ENCODE measurements at places on chromosomes 1 and 21.

DNA sequence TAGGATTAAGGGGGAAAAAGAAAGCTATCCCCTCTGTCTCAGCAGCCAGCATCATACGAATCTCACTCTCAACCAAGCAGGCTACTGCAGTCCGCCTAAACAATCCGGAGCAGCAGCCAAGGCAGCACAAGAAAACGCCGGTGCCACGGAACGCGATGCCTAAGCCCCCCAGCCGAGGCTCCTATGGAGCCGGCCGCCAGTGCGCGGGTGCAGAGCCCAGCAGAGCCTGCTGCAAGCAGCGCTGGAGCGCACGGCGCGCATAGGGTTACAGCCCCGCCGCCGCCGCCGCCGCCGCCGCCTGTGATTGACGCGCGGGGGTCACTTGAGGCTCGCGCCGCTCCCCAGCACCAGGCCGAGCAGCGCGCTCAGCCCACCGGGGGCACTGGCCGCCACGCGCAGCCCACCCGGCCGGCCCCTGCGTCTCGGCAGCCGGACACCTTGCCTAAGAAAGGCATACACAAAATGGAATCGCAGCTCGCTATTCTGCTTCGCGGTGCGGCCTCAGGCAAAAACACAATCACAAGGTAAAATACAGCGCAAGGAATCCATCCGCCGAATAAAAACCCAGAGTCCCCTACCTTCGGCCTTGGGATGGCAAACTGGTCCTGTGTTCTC is 780 bp downstream of the HIVEP3 start:
- DNase-seq = no peak

DNA sequence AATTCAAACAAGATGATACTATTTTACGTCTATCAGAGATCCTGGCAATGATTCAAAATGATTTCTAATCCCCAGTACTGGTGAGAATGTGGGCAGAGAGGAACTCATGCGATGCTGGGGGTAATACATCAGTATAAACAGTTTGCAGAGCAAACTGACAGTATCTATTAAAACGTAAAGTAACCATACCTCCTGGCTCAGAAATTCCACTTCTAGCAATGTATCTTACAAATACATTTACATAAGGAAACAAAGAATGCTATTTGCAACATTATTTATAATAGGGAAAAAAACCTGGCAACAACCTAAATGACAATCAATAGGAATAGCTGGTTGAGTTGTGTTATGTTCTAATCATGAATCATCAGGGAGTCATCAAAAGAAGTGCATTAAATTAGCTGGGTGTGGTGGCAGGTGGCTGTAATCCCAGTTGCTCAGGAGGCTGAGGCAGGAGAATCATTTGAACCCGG is 15.9 kb downstream of the RCAN1 start:
- DNase-seq = no peak

- no peak for DNase-seq
Observed at GRCh38 chr1:239558559-239558958, 172.2 kb downstream of the CHRM3 start.

GRCh38 chr1:170068923-170069322 is 5.6 kb downstream of the KIFAP3 start:
- DNase-seq = no peak

DNA sequence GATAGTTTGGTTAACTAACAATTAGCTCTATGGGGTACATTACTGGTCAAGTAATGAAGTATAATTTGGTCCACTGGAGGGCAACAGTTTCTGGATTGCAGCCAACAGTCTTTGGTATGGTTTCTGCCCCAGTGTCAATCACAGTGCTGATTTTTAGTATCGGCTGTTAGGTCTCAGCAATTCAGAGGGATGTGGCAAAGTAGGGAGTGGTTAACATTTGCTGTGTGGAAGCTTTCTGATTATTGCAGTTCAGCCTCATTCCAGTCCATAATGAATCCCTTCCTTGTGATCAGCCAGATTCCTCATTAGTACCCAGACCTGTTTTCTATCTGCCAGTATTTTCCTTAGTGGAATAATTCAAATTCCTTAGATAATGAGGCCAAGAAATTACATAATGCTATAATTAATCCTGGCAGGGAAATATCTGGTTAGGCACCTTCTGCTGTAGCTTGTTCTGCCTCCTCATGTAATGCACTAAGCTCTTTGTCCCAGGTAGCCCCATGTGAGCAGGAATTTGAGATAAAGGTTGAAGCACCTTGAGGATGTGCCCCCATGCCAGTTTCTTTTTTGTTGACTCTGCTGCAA is 14.0 kb downstream of the F3 start:
- peak; percentile 15 for DNase-seq

GRCh38 chr1:6509220-6509918 is 17.9 kb upstream of the PLEKHG5 start:
- DNase-seq = no peak

DNA sequence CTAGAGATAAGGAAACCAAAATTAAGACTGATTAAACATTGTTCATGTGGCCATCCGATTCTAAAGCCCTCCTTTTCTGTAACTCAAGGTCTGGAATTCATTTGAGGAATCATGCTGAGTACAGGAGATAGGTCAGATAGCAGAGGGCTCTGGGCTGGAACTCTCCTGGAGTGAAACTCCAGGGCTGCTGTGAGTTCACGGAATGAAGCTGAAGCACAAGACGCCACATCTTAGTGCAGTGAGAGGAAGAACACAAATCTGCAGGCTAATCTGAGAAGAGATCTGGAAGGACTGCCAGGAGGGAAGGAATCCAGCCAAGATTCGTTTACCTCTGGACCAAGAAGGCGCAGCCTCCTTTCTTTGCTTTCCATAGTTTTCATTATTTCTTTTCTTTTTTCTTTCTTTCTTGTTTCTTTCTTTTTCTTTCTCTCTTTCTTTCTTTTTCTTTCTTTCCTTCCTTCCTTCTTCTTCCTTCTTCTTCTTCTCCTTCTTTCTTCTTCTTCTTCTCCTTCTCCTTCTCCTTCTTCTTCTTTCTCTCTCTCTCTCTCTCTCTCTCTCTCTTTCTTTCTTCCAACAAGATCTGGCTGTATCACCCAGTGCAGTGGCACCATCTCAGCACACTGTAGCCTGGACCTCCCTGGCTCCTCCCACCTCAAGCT is 74.8 kb upstream of the ATP1B1 start:
- DNase-seq = no peak

- DNase-seq = no peak
Observed at GRCh38 chr1:237139732-237140131, 97.7 kb downstream of the RYR2 start.

DNA sequence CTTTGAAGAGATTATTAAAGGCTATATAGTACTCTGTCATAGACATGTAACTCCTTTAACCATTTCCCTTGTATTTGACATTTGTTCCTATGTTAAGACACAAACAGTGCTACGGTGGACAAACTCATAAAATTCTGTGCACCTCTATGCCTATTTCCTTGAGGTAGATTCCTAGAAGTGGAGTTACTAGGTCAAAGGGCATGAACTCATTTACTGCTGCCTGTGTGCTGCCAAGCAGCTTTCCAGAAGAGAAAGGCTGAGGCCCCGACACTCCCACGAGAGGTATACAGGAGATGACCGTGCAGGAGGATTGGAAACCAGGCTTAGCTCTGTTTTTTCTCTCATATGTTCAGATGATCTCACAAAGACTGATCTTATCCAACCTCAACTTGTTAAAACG is 34.4 kb upstream of the TENT5C start:
- DNase-seq = no peak

DNA sequence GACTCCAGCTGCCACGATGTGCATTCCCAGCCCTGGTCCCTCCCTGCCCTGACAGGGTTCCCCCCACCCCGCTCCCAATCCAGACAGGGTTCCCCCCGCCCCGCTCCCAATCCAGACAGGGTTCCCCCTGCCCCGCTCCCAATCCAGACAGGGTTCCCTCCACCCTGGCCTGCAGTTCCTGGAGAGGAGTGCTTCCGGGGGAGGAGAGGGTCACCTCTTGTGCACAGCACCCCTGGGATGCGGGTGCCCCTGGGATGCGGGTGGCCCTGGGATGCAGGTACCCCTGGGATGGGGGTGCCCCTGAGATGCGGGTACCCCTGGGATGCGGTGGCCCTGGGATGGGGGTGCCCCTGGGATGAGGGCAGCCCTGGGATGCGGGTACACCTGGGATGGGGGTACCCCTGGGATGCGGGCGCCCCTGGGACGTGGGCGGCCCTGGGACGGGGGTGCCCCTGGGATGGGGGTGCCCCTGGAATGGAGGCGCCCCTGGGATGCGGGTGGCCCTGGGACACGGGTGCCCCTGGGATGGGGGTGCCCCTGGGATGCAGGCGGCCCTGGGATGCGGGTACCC is 36.7 kb upstream of the SLC19A1 start:
- DNase-seq = no peak

DNA sequence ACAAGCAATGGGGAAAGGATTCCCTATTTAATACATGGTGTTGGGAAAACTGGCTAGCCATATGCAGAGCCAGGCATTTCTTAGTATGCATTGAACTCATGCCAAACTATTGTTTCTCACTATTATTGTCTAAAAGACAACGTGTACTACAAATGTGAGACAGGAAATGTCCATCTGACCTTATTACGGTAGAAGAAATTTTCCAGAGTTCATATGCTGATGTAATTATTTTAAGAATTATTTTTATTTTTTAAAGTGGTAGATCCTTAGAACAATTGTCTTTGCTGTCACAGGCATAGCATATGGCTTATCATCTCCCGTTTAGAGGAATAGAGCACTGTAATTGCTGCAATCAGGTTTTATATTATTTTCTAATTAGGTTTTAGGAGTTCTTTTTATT is 75.2 kb upstream of the S1PR1 start:
- no peak for DNase-seq

GRCh38 chr1:30328401-30329262 is 394.8 kb downstream of the MATN1 start:
- DNase-seq = no peak

- peak; percentile 58 for DNase-seq
Observed at GRCh38 chr1:117754061-117754969, 148.5 kb downstream of the TENT5C start.

DNA sequence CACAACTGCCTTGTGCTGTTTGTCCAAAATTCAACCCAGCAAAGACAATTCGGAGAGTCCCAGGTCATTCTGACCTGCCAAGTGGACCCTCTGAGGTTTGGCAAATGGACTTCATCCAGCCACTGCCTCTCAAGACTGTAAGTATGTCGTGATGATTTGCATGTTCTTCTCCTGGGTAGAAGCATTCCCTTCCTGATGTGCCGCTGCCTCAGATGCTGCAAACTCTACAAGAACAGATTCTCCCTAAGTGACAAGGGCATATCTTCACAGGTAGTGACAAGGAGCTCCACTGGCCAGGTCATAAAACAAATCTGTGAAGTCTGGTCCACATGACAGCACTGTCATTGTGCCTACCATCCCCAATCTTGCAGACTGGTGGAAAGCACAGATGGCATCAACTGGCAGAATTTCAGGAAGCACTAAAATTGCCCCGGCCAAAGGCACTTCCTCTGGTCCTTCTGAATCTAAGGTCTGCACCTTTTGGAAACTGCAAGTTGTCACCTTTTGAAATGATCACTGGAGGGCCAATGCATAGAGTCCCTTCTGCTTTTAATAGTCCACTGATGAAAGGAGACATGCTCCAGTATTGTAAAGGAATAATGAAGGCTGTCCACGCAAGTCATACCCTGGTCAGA is 27.4 kb downstream of the POFUT2 start:
- no peak for DNase-seq

DNA sequence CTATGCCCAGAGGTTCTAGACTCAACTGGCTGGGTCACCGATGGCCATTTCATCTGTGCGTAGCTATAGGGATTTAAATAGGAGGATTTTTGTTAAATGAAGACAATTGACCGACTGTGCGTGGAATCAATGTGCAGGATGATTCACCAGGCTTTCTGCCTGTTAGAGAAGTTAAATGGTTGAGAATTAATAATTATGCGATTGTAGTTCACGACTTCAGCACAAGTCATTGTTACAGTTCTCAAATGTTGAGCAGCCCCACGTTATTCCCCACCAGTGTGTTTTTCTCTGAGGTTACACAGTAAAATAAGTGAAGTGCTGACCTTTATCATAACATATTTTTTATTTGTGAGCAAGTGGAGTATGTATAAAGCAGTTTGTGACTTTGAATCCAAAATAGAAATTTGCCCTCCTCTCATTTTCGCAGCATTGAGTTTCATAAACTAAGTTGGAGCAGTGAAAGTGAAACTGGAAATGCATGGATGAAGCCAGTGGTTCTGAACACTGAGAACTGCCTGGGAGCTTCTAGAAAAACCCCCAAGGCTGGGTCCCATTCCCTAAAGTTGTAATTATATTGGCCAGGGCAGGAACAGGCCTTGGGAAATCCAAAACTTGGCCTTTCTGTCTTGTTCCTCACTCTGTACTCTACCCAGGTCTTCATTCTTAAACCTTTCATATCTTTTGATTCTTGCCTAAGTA is 102.6 kb downstream of the GALNT2 start:
- peak; percentile 47 for DNase-seq

GRCh38 chr1:151009674-151010345 is 1.6 kb downstream of the PRUNE1 start:
- no peak for DNase-seq

GRCh38 chr1:29341936-29342335 is 105.6 kb downstream of the PTPRU start:
- peak; percentile 32 for DNase-seq

- DNase-seq = no peak
Observed at GRCh38 chr1:54585181-54586066, 37.4 kb downstream of the ACOT11 start.

DNA sequence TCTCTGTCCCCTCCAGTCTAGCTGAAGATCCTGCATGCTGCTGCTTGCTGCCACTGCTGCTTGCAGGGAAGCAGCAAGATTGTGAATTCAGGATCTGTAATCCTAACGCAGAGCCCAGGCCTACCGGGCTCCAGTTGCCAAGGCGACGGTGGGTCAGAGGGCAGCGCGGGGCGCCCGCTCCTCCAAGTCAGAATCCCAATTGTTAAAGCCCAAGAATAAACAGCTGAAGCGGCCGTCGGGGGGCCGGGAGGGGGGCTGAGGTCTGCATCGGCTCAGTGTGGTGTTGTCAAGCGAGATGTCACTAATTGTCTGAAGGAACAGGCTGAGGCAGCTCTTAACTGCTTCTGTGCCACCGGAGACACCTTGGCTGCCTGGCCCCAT is 36.8 kb downstream of the AHDC1 start:
- no peak for DNase-seq

GRCh38 chr1:83583351-83584014 is 415.4 kb downstream of the TTLL7 start:
- peak; percentile 28 for DNase-seq

DNA sequence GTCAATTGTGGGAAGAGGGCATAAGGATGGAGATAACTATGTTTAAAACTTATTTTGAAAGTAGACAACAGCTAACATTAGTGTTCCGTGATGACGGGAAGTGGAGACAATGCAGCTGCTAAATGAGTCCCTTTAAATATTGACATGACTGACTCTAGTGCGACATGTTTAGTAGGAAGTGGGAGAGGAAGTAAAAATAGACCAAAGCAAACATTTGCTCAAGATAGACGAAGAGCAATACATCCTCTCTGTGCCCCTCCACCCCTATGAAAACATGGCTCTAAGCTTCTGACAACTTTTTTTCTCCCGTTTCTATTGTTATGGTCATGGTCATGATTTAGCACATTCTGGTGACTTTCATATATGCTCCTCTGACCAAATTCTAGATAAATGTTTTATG is 60.0 kb upstream of the HMCN1 start:
- peak; percentile 31 for DNase-seq

Data from NAMALWA (cell line).